Activated naive CD4-positive, alpha-beta T cell treated with anti-CD3 and anti-CD28 coated beads, Interleukin-2, amount 10 ng/mL, durations not matched to agents 5 hours and 36 hours (primary cell): ENCODE measurements at places on chromosomes 6 and 20. TPM values are rescaled to one million over a fixed set of nuclear protein-coding genes. Genes with fewer than 3 reads are reported as not detected.

The PRPH2 gene
- not detected for total RNA-seq

The BEND3 gene
- 2.1 TPM for total RNA-seq

The BIRC7 gene
- total RNA-seq = not detected

The MAP7 gene
- 2.6 TPM for total RNA-seq

The PNPLA1 gene
- total RNA-seq = not detected

The DEFB124 gene
- not detected for total RNA-seq

The MYLK2 gene
- total RNA-seq = 0.30 TPM

The TSPO2 gene
- not detected for total RNA-seq

The MLN gene
- not detected for total RNA-seq

The BPI gene
- not detected for total RNA-seq

The HSPA1L gene
- 3.8 TPM for total RNA-seq

The TCFL5 gene
- 9.5 TPM for total RNA-seq

The RIMS1 gene
- total RNA-seq = not detected

The ID4 gene
- not detected for total RNA-seq

The DACT2 gene
- total RNA-seq = not detected

The WFDC13 gene
- not detected for total RNA-seq
